Activated T-cell treated with anti-CD3 and anti-CD28 coated beads for 24 hours (primary cell): ENCODE measurements at places on chromosomes 5 and 9.

- no peak for DNase-seq
These were observed 30.7 kb upstream of the CCNB1 start for GRCh38 chr5:69136293-69136692.

- no peak for DNase-seq
These were observed 48.2 kb downstream of the KIF2A start for GRCh38 chr5:62354028-62354874.

- no peak for DNase-seq
These were observed 105.7 kb upstream of the MEGF10 start for GRCh38 chr5:127184851-127185250.

GRCh38 chr5:147411359-147412319, 98.2 kb downstream of the DPYSL3 start:
- DNase-seq = no peak

DNA sequence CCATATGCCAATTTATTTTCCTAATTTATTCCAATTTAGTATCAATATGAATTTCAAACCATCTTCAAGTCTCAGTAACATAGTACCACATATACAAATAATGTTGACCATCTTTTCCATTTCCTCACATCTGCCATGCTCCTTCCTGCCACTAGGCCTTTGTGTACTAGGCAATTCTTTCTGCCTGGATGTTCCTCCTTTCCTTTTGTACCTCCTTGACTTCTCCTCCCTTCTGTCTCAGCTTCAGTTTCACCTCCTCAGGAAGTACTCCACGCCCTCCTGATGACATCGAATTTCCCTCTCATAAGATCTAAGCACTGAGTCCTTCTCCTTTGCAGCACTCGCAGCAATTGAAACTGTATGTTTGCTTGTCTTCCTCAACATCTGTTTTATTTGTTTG, 53.9 kb downstream of the MEF2C start:
- DNase-seq = no peak

DNA sequence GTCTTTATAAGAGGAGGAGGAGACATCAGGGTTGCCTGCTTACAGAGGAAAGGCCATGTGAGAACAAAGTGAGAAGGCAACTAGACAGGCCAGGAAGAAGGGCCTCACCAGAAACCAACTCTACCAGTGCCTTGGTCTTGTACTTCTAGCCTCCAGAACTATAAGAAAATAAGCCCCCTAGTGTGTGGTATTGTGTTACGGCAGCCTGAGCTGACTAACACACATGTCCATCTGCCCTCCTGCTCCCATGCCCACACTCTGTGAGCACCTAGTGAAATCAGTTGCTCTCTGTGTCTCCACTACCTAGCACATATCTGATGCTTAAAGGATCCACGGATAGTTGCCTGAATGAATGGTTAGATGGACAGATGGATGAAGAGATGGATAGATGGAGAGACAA, 6.9 kb downstream of the AK3 start:
- no peak for DNase-seq

DNA sequence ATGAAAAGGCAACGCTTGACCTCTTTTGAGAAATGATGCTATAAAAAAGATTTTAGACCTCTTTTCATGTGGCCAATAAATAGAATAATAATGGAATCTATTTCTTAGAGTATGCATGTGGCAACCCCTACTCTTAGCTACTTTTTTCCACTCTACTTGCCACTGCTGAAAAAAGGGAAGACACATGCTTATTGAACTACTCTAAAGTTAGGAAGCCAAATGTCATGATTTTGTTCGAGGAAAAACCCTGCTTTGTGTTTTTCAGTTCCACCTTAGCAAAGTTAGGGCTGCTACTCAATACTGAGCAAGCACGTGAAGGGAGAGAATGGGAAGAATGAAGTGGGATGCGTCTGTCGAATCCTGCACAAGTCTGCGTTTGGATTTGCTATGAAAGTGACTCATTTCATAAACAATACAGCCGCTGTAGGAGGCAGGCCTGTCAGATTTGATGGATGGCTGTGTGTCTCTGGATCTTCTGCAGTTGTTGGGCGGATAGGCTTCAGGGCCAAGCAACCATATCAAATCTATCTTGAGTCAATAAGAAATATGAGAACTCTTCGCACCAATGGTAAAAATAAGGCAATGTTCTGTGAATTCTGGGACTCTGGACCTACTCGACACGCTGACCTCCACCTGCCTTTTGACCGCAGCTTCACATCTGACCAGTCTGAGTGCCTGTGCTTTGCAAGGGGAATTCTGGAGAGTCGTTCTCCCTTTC, 333.6 kb downstream of the PIK3R1 start:
- DNase-seq = no peak

DNA sequence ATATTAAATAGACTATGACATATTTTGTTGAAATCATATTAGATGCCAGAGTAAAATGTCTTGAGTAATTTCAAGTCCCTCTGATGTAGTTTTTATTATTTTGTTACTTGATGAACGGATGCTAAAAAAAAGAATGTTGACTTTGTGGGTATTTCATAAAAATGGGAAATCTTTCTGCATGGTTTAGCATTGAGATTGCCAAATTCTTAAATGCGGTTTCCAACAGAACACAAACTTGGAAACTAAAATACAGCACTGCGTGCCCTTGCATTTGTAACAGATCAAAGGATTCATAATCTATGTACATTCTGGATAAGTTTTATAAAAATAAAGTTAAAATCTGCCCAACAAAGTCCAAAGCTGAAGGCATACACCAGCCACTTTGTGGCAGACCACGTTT, 425.5 kb upstream of the DAB2 start:
- DNase-seq = no peak

DNA sequence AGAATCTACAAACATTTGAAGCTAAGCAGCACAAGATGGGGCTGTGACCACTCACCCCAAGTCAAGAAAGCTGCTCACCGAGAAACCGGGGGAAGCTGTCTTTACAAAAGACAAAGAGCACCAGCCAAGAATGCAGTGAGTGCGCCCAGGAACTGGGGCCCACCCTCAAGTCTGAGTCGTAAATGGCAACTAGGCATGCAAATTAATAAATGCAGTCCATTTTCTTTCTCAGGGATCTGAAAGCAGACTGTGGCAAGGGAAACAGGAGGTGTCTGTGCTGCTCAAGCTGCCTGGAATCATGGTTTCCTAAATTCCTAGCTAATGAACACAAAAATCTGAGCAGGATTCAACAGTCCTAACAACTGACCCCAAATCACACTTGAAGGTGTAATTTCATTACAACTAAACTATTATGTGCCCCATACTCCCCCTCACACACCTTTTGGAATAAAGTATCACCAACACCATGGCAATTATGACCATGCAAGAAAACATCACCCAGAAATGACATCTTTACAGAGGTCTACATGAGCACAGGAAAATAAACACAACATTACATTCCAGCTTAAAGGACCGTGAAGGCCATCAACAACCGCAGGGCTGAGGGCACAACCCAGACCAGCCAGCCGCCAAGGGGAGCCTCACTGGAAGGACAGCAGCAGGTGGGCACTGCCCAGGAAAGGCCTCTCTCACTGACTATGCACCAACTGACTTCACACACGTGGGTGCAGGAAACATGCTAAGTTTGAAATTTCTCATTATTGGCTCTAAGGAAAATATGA, 17.6 kb downstream of the NSUN2 start:
- DNase-seq = no peak

DNA sequence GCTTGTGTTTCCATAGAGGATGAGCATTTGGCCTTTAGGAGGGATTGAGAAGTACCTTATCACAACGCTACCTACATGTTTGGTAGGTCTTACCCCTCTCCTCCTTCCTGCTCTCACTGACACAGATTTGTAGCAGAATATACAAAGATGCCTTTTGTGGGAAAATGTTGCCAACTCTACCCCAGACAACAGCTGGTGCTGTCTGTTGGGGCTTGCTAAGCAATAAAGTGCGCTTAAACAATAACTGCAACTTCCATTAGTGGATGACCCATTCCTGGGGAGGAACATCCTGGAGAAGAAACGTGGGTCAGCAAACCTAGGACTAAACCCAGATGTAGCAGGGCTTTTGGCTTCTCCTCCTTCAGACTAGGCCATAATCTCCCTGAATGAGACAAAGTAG, 174.3 kb downstream of the EFNA5 start:
- no peak for DNase-seq

- DNase-seq = no peak
These were observed 512 bp downstream of the GRIN3A start for GRCh38 chr9:101737705-101738565.

DNA sequence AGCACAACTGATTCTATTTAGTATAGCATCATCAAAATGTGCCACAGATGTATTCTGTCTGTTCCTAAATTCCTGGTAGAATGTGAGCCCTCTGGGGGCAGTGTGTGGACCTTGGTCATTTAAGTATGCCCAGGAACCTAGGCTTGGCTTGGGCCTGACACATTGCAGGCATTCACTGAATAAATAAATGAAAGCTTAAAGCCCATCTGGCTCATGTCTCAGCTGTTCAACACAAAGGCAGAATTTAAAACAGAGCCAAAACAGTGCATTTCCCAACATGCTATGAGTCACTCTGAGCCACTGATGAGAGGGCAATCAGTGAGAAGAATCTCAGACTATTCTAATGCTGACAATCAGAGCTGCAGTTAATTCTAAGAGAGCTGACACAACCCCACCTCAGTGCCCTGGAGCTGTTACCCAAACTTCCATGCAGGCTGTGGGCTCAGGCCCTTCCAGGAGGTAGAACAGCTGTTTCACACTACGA, 8.1 kb downstream of the FAM193B start:
- DNase-seq = no peak

GRCh38 chr9:120742951-120743416, 28.7 kb upstream of the MEGF9 start:
- DNase-seq = no peak
